Globus pallidus (tissue), 1 donor: ENCODE measurements at places on chromosomes 6 and 20.

DNA sequence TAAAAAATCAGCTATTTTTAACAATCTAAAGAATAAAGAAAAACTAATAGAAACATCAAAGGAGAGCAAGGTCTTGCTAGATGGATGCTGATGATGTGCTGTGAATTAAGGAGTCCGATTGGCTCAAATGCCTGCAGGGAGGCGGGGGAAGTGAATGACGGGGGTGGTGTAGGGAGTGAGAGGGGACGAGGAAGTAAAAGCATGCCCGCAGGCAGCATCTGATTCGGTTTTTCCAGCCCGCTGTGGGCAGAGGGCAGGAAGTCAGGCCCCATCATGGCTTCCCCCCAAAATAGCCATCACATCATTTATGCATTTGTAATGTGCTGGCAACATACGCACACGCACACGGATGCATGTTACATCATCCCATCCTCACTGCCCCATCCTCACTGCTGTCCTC lies 10.3 kb downstream of the RSPO4 start:
- DNase-seq, result no peak

GRCh38 chr20:10832141-10832540 lies 158.3 kb upstream of the JAG1 start:
- no peak for DNase-seq

DNA sequence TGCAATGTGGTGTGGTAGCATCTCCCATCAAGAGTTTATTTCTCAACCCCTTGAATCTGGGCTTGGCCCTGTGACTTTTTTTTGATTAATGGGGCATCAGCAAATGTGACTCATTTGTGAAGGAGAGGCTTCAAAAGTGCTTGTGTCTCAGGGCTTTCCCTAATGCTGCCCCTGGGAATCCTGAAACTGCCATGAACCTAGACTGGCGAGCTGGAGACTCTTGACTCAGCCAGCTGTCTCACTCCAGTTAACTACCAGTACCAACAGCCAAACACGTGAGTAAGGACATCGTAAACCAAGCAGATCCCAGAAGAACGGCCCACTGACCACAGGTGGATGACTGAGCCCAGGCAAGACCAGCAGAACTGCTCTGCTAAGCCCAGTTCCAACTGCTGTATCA lies 72.8 kb upstream of the ADTRP start:
- no peak for DNase-seq

DNA sequence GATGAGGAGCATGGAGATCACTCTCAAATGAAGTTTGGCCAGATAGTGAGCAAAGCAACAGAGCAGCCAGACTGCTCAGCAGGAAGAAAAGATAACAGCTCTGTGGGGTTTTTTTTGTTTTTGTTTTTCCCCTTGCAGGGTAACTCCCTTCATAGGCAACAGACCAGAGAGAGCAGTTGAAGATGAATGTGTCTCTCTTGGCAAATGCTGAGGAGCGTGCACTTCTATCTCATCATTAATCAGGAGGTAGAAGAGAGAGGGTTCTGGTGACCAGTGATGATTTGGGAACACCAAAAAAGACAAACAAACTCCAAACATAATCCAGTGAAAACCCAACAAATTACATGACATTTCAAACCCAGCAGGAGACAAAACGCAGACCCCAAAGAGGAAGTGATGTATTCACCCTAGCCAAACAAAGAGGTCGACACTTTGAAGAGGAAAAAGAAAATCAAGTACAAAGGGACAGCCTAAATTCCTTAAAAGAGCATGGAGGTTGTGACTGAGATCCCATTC lies 66.2 kb upstream of the RREB1 start:
- DNase-seq, result no peak

- DNase-seq, result peak; percentile 68
These were observed 59.5 kb downstream of the ZMYND8 start for GRCh38 chr20:47296950-47297349.

DNA sequence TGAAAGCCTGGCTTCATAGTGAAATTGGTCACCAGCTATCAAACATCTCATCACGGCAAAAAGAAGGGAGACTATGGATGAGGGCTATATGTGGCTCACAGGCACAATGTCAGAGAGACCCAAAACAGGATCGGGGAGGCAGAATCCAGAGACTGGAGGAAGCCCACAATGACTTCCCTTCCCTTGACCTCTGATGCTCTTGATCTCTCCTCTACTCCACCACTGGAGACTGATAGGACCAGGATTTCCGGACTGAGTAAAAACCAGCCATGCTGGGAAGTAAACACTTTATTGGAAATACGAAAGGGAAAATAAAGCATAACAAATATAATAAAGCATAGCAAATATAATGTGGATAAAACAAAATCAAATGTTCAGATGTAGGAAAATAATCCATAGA lies 597.3 kb downstream of the UTRN start:
- no peak for DNase-seq

DNA sequence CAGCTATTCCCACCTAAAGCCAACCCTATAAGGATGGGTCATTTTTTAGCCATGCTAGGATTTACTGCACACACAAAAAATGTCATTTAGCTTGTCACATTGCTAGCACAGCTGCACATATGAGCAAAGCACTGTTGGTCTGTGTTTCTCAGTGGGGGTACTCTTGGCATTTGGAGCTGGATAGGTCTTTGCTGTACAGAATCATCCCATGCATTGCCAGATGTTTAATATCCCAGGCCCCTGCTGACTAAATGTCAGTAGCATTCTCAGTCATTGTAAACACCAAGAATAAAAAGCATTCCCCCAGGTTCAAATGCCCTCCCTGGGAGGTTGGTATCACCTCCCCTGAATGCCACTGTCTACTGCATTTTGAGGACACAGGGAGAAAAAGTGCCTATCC lies 14.6 kb upstream of the LTV1 start:
- no peak for DNase-seq

DNA sequence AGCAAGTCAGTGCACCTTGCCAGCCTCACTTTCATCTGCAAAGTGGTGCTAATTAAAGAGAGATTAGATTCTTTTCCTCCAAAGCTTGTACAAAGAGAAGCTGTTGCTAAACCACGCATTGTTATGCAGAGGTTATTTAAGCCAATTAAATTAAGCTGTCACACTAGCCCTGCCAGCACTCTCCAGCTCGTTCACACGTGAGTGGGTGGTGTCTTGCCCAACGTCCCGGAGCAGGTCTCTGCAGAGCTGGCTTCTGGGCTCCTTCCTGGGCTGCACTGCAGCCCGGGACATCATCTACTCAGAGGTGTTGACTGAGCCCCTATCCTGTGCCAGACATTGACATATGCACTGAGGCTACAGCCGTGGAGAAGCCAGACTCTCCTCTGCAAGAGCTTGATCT lies 401.6 kb upstream of the SULF2 start:
- DNase-seq, result no peak

DNA sequence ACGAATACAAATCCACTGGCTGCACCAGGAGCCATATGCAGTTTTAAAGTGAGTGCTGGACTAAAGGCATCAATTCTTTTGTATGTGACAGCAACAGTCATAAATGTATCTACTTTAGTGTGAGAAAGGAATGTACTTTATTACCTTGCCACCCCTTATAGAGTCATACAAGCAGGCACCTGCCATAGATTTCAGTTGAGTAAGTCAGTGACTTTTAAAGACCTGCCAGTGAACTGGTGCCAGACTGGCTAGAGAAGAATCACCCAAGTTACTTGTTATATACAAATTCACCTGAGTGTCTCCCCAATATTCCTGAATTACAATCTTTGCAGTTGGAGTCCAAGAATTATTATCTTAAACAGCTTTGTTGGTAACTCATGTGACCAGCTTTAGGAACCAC lies 547.9 kb downstream of the COL12A1 start:
- no peak for DNase-seq

DNA sequence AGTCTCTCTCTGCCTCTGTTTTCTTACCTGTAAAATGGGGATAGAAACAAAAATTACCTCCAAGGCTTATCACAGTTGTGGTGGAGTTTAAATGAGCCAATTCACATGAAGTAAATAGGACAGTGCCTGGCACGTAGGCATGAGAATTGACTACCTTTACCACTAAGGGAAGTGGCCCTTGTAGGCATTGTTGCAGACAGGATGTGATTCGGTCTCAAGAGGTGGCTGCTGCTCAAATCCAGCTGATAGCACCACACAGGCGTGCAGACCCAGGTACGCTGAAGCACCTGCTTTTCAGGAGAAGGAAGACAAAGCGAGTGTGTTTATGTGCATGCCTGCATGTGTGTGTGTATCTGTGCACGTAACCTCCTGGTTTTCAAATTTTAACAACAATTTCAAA lies 108.6 kb downstream of the EYA2 start:
- no peak for DNase-seq

GRCh38 chr6:89198235-89198634 lies 18.9 kb downstream of the GABRR1 start:
- DNase-seq, result no peak

DNA sequence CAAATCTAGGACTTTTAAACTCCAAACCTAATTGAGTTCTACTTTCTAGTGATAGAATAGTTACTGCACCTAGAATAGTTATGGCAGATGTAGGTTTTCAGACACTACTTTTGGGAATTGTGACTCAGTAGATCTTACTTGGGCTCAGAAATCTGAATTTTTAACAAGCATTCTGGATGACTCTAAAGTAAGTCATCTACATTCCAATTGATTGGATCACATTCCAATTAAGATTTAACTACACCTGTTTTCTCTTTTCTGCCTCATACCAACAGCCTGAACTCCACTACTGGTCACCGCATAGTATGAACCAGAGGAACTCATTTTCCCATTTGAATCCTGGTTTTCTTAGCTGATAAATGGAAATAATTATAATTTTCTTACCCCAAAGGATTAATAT lies 49.5 kb upstream of the TFAP2D start:
- no peak for DNase-seq

GRCh38 chr6:13417431-13417830 lies 70.0 kb downstream of the GFOD1 start:
- DNase-seq, result no peak

DNA sequence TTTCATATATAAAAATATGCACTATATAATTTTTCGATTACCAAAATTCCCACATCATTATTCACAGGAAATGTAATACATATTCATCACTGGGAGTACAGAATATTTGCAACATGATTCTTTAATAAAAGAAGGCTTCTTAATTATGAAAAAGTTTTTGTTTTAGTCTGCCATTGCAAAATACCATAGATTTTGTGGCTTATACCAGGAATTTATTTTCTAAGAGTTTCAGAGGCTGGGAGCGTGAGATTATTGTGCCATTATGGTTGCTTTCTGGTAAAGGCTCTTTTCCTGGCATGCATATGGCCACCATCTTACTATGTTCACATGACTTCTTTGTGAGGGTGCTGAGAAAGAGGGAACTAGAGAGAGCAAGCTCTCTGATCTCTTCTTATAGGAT lies 306.9 kb upstream of the ADGRB3 start:
- no peak for DNase-seq

DNA sequence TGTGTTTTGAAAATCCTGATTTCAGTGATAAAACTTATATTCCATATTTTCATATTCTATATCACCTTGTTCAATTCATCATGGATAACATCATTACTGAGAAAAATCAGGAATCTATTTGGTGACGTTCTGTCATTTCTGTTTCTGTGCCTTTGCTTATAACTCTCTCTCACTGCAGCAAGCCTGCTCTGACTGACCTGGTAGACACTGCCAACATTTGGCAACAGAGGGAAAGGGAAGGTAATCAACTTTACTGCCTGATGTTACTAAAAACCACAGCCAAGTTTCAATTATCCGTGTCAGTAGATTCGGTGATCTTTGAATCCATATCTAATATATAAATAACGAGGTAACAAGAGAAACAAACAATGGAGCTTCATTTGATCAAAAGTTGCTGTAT lies 501.9 kb downstream of the LMBRD1 start:
- no peak for DNase-seq

GRCh38 chr20:33038243-33038642 lies 6.8 kb downstream of the BPIFB6 start:
- no peak for DNase-seq

- no peak for DNase-seq
These were observed 220.0 kb upstream of the KCNQ5 start for GRCh38 chr6:72401865-72402264.

DNA sequence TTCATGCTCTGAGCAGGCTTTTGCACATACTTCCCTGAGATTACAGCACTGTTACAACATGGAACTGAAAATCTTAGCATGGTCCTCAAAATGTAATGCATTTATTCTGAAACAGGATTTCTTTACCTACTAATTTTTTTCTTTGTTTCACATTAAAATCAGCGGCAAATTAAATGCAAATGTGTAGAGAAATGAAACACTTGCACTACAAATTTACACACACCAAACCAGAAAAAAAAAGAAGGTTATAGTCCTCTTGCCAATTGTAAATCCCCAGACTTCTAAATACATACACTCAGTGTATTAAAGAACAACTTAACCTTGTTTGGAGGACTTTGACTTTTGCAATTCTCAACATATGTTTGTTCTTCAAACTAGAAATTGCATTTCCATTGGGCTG lies 210.9 kb upstream of the TBX18 start:
- DNase-seq, result no peak

DNA sequence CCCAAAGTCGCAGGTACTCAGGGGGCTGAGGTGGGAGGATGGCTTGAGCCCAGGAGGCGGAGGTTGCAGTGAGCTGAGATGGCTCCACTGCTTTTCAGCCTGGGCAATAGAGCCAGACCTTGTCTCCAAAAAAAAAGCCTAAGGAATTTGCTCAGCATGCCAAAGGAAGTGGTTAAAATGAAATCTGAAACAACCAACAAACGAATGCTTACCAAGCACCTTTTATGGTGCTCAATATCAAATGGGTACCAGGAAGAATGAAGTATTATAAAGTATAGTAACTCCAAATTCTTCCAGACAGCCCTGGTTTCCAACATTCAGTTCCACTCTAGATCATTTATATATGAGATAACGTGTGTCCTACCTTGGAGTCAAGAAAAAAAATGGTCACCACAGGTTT lies 14.0 kb downstream of the GMDS start:
- no peak for DNase-seq

DNA sequence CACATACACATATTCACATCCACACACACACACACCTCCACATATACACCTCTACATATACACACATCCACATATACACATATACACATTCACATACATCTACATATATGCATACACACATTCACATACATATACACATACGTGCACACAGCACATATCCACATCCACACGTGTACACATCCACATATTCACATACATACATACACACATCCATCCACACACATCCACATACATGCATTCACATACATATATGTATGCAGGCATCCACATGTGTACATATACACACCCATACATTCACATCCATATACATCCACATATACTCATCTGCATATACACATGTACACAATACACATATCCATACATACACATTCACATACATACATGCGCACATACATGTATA lies 25.6 kb upstream of the NKX2-2 start:
- DNase-seq, result no peak

- DNase-seq, result no peak
These were observed 8.0 kb upstream of the RBCK1 start for GRCh38 chr20:400128-400453.

- no peak for DNase-seq
These were observed 213.5 kb upstream of the ARID1B start for GRCh38 chr6:156563714-156564113.

- no peak for DNase-seq
These were observed 23.9 kb downstream of the RAET1L start for GRCh38 chr6:150001295-150002008.

GRCh38 chr20:10777710-10778109 lies 103.9 kb upstream of the JAG1 start:
- DNase-seq, result no peak
